ENCODE measurements at places on chromosomes 4 and X.

DNA sequence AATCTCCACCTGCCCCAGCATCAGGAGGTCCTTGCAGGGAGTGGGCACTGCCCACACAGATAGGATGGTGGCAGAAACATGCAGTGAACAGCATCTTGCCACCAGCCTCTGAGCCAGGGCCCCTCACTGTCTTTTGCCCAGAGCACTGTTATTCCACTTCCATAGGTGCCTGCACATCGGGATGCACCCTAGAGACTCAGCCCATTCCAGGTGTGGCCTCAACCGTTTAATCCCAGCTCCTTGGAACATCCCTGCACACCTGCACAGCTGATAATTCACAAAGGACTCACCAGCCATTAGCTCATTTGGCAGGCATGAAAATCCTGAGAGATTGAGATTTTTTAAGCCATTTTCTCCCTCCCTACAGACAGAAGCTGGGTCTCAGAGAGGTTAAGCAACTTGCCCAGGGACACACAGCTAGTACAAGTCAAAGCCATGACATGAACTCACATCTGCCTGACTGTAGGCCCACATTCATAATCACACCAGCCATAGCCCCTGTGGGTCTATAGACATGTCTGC, 116.3 kb downstream of the EFNB1 start:
- no peak for DNase-seq

DNA sequence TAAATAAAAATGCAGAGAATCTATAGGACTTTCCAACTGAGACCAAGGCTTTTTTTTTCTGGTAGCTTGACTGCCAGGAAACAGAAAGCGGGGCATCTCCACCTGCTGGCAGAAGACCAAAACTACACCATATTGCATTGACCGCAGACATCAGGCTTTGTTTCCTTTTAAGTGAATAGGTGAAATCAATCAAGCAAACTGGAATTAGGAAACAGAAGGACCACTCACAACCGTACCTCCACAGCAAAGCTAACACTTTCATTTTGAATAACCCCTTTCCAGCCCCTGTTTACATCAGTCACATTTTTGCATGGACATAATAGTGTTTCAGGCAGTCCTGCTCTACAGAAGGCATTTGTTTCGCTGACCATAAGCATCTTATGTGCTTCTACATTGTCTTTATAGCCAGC, 218.2 kb downstream of the IDS start:
- DNase-seq, result peak; percentile 65

DNA sequence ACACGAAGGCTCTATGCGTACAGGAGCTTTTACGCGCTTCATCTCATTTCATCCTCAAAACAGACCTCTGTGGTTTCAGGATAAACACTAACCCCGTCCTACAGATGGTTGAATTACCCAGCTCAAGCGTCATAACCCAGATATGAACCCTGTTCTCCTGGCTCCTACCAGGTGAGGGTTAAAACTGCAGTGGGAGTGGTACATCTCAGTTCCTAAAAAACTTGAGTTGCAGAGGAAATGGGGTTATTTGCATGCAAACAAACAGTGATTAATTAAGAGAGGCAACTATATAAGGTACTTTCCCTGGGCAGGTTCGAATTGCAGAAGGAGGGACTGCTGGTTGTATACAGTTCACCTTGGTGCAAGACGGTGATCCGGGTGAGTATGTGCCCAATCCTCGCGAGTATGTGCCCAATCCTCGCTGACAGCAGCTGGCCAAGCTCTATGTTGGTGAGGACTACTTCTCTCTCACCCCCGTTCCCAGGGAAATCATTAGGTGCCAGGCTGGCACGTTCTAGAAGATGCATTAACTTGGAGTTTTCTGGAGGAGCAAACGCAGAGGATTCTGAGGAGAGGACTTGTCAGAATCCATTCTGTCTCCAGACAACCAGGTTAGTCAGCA, 72.6 kb downstream of the FHDC1 start:
- DNase-seq, result no peak

- peak; percentile 59 for DNase-seq
These were observed 378 bp upstream of the RPS6KA6 start for GRCh38 chrX:84188320-84188834.

DNA sequence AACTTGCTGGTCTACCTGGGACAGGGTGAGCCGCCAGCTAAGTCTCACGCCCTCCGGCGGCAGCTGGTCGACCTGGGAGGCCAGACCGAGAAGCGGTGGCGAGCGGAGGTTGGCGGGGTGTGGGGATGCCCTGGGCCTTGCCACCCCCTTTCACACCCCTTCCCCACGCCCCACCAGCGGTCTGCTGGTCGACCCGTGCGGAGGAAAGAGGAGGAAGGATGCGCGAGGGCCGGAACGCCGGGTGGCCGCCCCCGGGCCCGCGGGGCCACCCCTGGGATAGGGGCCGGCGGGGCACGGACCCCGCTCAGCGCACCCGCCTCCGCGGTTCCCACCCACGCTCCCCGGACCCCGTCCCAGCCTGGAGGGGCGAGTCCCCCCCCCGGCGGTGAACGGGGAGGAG, 28.3 kb upstream of the DCAF12L1 start:
- no peak for DNase-seq

- DNase-seq, result peak; percentile 51
These were observed 406.4 kb downstream of the FAM47A start for GRCh38 chrX:33725535-33726210.

DNA sequence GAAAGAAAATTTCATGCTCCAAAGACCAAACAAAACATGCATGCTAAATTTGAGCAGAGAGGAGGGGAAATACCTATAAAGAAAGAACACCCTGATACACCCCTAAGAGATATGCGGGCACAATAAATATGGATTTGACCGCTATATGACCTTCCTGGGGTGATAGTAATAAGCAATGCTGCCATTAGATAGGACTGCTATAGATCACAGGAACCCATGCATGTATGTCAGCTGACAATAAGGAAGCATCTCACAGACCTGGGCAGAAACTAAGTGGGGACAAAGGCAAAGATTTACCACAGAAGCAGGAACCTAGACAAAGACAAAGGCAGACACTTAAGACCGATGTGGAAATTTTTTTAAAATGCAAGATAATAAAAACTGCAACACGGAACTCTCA, 21.3 kb downstream of the ZNF721 start:
- DNase-seq, result no peak

DNA sequence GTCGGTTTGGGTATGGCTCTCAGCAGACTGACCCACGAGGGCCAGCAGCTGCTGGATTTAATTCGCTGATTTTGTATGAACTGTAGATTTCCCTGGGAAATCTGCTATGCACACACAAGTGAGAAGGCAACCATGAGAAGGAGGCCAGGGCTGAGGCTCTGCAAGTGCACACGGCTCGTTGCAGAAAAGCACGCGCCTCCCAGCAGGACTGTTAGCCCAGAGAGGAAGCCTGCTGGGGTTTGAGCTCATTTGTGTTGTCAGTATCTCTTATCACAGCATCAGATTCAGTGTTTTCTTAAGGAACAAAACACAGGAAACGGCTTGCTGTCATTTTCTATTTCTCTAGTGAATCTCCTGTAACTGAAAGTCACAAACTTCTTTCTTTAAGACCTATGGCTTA, 296.2 kb upstream of the FAT1 start:
- DNase-seq, result peak; percentile 40

GRCh38 chrX:41382714-41383645, 49.0 kb downstream of the DDX3X start:
- DNase-seq, result no peak

GRCh38 chr4:110587666-110588285, 35.1 kb downstream of the PITX2 start:
- no peak for DNase-seq
